Left renal cortex interstitium (tissue), 4 donors: ENCODE measurements at places on chromosomes 7 and 10. TPM values are rescaled to one million over a fixed set of nuclear protein-coding genes. Genes with fewer than 3 reads are reported as not detected.

Gene TMEM273
- 2.3 TPM for polyA plus RNA-seq

Gene PIP
- not detected for polyA plus RNA-seq

Gene BBS9
- 15.5 TPM for polyA plus RNA-seq

Gene CYP17A1
- 1.2 TPM for polyA plus RNA-seq

Gene METTL27
- 8.1 TPM for polyA plus RNA-seq

Gene ACHE
- polyA plus RNA-seq: 4.8 TPM

Gene CC2D2B
- polyA plus RNA-seq: 2.3 TPM

Gene TSPAN13
- 24.6 TPM for polyA plus RNA-seq

Gene POLR2J2
- 0.59 TPM for polyA plus RNA-seq

Gene ITPRID1
- polyA plus RNA-seq: not detected

Gene FAM25A
- polyA plus RNA-seq: not detected

Gene GARIN1A
- polyA plus RNA-seq: 1.1 TPM

DNA sequence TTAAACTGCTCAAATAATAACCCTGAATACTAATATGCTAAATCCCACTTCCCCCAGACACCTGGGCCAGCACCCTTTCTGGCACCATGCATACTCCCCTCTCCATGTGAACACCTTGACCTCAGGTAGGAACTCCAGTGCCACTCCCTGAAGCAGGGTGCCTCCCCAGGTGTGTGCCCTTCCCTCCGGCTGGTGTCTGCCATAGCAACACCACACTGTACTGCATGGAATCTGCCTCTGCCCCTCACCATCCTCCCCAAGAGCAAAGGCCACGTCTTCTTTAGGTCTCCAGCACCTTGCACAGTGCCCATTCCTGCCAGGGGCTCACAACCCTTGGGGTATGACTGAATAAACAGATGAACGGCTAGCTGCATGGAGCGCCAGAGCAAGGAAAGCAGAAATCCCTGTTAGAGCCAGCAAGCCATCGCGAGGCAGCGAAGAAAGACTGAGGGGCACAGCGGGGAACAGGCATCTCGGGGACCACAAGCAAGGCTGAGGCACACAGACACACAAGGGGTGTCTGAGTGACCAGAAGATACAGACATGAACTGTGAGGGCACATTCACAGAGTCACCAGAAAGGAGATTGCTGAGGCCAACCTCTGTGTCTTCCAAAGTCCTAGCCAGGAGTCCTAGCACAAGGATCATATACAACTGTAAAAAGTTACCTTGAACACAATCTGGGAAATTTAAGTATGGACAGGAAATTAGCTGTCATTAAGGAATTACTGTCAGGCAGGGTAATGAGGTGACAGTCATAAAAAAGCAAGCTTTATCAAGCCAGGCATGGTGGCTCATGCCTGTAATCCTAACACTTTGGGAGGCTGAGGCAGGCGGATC is 25.7 kb downstream of the COBL start:
- no peak for DNase-seq

DNA sequence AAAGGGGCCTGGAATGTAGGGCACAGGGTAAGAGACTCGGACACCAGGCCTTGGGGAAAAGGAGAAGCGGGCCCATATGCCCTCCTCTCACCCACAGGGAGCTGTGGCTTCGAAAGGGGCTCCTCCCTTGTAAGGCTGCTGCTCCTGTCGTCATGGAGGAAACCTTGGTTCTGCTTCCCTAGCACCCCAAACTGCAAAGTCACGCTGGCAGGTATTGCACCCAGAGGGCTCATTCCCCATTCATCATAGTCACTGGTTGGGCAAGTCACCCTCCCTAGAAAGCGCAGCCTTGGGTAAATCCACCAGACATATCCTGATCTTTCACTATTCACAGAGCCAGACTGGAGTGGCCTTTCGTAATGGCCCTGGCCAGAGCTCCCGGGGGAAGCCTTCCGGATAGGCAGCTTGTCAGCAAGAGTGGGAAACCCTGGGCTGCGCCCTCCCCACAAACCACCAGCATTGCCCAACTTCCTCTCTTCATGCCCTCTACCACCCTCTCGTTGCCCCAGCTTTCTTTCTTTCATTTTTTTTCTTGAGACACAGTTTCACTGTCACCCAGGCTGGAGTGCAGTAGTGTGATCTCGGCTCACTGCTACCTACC is 121.0 kb downstream of the HIP1 start:
- no peak for DNase-seq

GRCh38 chr10:119724593-119725516 is 995 bp upstream of the INPP5F start:
- peak; percentile 55 for DNase-seq

GRCh38 chr10:80529604-80530003 is 8.1 kb upstream of the SH2D4B start:
- DNase-seq: no peak

GRCh38 chr7:50214126-50214670 is 90.3 kb upstream of the IKZF1 start:
- DNase-seq: no peak

DNA sequence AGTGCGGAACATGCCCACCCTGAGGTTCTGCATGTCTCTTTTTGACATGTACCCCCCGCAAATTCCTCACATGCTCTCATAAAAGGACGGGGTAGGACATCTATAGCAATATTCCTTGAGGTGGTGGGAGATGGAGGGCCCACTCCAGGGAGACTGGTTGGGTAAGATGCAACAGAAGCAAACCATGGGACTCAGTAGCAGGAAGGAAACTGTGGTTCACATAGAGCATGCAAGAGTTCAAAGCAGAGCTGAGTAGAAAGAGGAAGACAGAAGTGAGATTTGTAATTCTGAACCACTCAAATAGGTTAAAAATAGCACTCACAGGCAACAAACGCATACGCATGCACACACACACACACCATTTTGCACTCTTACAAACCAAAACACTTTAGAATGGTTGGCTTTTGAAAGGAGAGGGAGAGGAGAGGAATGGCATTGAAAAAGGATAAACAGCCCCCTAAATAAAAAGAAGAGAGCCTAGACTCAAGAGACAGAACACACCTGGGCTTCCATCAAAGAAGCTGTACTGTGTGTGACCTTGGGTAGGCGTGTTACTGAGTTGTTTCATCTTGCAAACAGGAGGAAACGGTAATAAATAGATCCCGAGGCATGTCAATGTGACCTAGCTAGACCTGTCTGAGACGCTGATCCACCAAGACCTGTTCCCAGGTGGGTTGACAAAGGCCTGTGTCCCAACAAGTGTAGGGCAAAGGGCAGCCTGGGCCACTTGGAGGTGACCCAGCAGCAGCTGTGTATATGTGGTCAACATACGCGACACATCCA is 77.6 kb upstream of the LRRC4 start:
- DNase-seq: no peak

DNA sequence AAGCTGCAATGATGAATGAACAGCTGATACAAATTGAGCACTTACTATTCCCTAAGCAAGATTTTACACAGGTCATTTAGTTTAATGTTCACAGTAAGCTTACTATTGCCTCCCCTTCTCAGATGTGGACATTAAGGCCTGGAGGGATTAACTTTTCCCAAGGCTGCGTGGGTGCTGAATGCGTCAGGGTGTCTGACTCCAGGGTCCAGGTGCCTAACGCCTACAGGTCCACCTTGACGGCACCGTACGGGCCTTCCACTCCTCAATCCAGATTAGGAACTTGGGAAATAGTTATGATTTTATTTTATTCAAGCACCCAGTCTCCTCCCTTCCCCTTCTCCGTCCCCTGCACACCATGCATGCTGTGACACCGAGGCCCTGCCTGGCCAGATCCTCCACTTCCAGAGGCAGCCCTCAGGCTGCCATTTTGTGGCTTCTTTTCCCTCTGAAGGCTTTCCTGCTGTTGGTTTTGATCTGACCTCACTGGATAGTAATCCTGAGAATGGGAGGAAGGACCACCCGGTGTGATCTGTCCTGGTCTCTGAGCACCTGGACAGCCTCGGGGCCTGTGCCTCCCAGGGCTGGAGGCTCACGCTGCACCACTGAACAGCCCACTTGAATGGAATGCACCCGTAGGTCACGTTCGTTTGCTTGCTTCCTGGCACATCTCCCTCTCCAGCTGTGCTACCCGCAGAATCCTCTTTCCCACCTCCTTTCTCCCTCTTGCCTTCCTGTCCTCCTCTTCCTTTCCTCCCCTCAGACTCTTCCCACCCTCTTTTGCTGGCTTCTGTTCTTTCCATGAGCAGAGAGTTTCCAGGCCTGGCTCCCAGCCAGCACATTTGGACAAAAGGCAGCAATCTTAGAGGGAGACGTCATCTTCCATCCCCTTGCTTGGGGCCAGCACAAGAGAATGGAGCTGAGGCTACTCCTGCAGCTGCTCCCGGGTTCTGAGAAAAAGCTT is 14.4 kb downstream of the DENND2A start:
- DNase-seq: peak; percentile 75

GRCh38 chr7:30027065-30027456 is 559 bp upstream of the FKBP14 start:
- no peak for DNase-seq

DNA sequence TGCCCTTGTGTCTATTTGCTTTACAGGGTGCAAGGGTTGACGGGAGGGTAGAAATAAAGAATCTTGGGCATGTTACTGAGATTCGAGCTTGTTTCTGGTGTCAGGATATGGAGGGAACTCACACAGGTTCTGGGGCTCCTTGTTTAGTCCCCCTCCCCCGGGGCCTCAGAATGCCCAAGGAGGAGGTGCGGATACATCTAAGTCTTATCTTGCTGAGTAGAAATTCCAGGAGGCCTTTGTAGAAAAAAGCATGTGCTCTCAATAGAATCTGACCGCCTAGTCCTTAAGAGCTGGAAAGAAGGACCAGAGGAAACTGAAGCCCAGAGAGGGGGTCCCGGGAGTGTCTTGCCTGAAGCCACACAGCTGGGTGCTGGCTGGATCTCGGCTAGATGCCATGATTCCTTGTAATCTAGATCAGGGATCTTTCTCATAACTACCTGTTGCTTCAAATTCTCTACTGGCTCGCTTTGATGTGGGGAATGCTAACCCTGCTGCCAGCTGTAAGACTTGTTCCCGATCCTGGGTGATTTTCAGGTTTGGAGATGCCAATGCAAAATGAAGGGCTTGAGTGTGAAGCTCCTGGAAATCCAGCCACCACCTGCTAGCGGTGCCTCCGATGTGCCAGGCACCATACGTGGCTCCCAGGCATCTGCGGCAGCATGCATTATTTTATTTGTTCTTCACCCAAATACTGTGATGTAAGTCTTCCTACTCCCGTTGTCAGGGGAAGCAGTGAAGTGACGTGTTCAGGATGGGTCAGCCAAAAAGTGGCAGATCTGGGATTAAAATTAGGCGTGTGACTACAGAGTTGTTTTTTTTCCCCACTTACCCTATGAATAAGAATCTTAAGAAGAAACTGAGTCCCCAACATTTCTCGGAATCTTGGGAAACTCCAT is 226.0 kb downstream of the TCF7L2 start:
- no peak for DNase-seq

DNA sequence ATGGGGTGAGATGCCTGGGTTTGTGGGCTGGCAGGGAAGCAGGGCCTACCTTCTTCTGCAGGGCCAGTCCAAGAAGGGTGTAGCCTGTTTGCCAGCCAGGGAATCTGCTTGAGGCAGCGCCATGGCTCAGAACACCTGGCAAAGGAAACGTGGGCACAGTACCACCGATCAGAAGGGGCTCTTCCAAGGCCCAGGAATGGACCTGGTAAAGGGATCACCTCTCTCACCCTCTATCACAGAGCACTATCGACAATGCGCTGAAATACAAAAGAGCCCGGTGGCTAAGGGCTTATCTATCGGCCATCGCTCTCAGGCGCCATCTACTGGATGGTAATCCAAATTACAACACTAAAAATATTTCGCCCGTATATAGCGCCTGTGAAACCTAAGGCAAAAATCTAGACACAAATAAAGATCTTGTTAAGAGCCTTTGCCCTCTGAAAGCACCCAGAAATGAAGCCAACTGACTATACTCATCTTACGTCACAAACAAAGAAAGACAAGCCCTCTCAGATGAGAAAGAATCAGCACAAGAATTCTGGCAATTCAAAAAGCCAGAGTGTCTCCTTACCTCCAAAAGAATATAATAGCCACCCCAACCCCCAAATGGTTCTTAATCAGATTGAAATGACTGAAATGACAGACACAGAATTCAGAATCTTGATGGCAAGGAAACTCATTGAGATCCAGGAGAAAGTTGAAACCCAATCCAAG is 217.8 kb upstream of the HPS1 start:
- no peak for DNase-seq

- no peak for DNase-seq
Measured at GRCh38 chr7:131056007-131056406, 271.7 kb upstream of the MKLN1 start.

GRCh38 chr10:29033311-29033940 is 255.4 kb upstream of the LYZL1 start:
- no peak for DNase-seq

- no peak for DNase-seq
Measured at GRCh38 chr7:69599286-69599954, 1.1 kb downstream of the AUTS2 start.

DNA sequence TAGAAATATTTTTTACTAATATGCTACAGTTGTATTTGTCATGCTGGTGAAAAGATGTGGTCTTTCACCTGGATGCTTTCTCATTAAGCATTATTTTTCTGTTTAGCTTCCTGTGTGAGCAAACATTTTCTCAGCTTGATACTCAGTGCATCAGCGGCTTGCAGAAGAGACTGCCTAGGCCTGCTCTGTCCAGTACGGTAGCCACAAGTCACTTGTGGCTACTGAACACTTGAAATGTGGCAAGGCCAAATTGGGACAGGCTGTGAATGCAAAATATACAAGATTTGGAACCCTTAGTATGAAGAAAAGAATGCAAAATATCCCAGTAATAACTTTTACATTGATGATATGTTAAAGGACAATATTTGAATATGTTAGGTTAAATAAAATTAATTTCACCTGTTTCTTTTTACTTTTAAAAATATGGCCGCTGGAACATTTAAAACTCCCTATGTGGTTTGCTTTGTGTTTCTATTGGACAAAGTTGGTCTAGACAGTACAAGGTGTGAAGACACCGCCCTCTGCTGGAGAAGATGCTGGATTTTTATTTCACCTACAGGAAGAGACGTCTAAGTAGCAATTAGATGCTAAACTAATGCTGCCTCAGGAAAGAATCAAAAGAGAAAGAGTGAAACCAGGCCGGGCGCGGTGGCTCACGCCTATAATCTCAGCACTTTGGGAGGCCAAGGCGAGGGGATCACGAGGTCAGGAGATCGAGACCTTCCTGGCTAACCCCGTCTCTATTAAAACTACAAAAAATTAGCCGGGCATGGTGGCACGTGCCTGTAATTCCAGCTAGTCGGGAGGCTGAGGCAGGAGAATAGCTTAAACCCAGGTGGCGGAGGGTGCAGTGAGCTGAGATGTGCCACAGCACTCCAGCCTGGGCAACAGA is 5.3 kb downstream of the SRGN start:
- DNase-seq: peak; percentile 34

- no peak for DNase-seq
Measured at GRCh38 chr10:124866812-124867211, 65.2 kb downstream of the ABRAXAS2 start.

- DNase-seq: no peak
Measured at GRCh38 chr7:80960244-80960795, 41.5 kb upstream of the SEMA3C start.

- DNase-seq: no peak
Measured at GRCh38 chr7:103343332-103343731, 1.2 kb downstream of the DNAJC2 start.

GRCh38 chr7:155868955-155869783 is 56.9 kb upstream of the SHH start:
- no peak for DNase-seq
